T-helper 17 cell (primary cell): ENCODE measurements at places on chromosomes 2 and 18.

GRCh38 chr2:171742760-171743159 is 55.5 kb downstream of the DYNC1I2 start:
- no peak for DNase-seq

GRCh38 chr2:221370076-221370856 is 201.8 kb downstream of the EPHA4 start:
- DNase-seq: no peak

DNA sequence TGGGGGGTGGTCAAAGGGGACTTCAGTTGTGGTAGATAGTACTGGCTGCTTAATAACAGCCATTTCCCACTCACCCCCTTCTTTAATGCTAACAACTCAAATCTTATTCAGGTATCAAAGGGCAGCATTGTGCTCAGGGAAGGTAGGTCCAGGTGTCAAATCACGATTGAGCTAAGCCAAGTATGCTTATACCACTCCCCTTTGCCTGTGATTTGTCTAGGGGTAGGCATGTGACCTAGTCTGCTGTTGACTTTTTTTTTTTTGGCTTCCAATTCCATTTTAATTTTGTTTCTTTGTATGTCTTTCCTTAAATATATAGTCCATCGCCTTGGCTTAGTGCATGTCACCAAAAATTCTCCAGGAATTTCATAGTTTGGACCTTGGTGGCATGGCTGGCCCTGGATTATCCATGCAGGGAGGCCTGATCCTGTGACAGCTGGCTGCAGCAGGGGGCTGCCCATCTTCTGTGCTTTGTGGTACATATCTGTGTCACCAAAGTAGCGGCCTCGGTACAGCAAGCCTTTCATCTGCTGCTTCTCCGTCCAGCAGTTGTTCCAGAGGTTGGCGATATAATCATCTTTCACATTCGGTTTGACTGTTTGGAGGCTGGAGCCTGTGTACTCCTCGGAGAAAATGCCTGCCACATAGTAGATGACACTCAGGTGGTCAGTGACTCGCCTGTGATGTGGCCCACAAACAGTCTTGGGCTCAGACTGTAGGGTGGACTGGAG is 68.1 kb upstream of the SPRED2 start:
- no peak for DNase-seq

DNA sequence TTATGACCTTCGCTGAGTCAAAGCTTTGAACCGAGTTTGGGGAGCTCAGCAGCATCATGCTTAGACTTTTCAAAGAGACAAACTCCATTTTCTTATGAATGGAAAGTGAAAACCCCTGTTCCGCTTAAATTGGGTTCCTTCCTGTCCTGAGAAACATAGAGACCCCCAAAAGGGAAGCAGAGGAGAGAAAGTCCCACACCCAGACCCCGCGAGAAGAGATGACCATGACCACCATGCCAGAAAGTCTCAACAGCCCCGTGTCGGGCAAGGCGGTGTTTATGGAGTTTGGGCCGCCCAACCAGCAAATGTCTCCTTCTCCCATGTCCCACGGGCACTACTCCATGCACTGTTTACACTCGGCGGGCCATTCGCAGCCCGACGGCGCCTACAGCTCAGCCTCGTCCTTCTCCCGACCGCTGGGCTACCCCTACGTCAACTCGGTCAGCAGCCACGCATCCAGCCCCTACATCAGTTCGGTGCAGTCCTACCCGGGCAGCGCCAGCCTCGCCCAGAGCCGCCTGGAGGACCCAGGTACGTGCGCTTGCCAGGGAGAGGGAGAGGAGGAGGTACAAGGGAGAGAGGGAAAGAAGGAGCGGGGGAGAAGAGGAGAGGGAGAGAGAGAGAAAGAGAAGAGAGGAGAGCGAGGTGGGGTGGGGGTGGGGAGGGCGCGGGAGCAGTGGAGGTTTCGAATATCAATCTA is at the start of gene DLX1:
Gene DLX1 (plus strand): TSS at position 48 of the 700 bp plus-strand sequence. CDS start 171 bp downstream, at position 219.
- DNase-seq: no peak

DNA sequence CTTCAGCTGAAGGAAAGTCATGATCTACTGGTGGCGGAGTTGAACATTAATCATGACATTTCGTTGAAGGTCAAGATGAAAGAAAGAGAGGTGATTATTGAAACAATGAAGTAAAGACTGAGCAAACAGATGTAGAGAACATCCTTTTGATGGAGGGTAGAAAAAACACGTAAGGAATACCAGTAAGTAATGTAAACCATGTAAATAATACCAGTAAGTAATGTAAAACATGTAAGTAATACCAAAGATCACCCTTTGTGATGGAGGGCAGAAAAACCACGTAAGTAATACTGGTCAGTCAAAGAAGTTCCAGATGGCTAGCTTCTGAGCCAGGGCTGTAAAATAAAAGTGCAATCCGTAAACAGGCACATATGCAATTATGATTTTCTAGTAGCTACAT is 1387.7 kb downstream of the SUCLG1 start:
- no peak for DNase-seq

GRCh38 chr2:127517465-127517864 is 8.8 kb downstream of the IWS1 start:
- DNase-seq: no peak

DNA sequence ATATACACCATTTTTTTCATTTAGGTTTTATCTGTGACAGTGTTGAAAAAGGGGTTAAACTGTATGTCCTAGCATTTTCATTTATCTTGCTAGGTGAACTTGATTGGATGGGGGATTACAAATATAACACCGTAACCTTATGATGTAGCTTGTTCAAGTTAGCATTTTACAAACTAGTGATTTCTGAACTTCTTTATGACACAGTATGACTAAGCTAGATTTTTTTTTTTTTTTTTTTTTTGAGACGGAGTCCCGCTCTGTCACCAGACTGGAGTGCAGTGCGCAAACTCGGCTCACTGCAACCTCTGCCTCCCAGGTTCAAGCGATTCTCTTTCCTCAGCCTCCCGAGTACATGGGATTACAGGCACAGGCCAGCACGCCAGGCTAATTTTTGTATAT is 47.1 kb downstream of the KCMF1 start:
- no peak for DNase-seq

DNA sequence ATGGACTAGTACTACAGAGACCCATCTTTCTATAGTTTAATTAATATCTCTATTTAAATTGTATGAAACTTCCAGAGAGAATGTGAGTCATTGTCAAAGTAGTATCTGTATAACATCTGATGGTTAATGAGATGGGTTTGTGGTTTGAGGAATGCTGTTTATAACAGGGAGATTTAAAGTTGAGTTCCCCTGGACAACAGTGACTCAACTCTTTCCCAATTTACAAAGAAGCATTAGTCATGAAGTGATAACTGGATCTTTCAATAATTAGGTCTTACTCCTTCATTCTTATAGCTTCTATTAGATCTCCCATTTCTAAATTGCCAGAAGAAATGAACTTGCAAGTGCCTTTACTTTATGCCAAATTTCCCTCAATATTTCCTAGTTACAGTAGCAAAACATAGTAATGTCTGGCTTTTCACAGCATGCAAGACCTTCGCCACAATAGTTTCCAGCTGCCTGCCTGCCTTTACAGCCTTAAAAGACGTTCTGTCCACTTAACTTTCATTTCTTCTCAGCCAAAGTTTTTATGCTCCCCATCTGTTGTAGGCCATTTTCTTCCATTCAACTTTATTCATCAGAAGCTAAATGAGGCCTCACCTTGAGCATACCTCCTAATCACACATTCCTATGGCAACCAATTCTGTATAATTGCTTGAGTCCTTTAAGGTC is 47.7 kb upstream of the WDR75 start:
- no peak for DNase-seq

GRCh38 chr18:58335821-58336220 is 291.8 kb downstream of the NEDD4L start:
- no peak for DNase-seq

- no peak for DNase-seq
Observed at GRCh38 chr2:103435010-103435409, 673.2 kb downstream of the TMEM182 start.

DNA sequence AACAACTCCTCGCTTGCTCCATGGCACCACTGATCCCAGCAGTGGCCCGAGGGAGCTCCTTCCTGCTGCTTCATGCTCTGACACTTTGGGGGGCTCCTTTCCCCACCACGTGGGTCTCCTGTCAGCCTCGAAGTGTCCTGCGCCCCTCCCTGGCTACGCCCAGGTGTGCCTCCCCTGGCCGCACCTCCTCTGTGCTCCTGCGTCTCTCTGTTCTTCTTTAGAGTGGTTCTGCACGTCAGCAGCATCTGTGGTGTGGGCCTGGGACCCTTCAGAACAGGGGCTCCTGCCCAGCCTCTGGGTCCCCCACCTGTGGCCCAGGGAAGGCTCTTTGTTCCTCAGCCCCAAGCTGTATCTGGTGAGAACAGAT is 26.7 kb upstream of the NTSR2 start:
- DNase-seq: no peak

- DNase-seq: no peak
Observed at GRCh38 chr2:136250131-136250530, 132.2 kb upstream of the CXCR4 start.

GRCh38 chr2:31987454-31988220 is 23.2 kb downstream of the MEMO1 start:
- no peak for DNase-seq

DNA sequence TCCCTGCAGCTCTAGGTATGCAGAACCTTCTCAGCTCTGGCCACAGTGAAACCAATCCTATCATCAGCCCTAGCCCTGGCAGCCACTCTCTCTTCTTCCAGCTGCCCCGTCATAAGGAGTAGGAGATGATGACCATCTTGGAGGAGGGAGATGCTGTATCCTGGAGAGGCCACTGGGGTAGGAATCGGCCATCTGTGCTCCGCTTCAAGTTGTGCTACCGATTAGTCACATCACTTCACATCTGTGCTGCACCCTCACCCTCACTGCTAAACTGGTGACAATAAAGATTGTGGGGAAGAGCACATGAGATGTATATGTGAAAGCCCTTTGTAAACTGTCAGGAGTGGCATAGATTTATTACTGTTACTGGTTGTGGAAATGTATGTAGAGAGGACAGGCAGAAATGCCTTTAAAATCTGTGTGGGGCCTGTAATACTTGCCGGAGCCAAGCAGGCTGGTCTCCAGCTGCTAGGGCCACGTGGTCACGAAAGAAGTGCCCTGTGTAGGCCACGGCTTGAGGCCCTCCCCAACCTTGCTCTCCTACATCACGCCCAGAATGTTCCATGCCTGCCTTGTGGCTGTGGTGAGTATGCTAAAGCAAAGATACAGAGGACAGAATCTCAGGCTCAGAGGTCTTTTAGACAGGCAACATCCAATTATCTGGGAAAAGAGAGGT is 236.8 kb downstream of the CLIP4 start:
- DNase-seq: no peak

- DNase-seq: no peak
Observed at GRCh38 chr2:181177376-181177775, 197.0 kb downstream of the UBE2E3 start.
